ENCODE measurements at places on chromosomes 1 and 21.

GRCh38 chr1:3469849-3470649 lies 15.6 kb downstream of the ARHGEF16 start:
- no peak for DNase-seq

- no peak for DNase-seq
Observed at GRCh38 chr1:83619170-83619896, 379.6 kb downstream of the TTLL7 start.

DNA sequence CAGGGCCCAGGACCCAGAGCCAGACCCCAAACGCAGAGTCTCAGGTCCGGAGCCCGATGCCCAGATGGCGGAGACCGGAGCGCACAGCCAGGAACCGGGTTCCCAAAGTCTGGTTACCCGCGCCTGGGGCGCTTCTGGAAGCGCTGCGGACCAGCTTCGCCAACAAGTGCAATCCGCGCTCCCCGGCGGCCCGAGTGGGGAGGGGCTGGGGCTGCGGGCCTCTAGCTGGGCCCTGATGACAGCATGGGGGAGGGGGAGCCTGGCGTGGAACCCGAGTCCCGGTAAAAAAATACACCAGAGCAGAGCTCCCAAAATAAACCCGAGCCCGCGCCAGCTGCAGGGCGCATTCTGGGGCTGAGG lies 494 bp downstream of the NT5C1A start:
- DNase-seq, result no peak

DNA sequence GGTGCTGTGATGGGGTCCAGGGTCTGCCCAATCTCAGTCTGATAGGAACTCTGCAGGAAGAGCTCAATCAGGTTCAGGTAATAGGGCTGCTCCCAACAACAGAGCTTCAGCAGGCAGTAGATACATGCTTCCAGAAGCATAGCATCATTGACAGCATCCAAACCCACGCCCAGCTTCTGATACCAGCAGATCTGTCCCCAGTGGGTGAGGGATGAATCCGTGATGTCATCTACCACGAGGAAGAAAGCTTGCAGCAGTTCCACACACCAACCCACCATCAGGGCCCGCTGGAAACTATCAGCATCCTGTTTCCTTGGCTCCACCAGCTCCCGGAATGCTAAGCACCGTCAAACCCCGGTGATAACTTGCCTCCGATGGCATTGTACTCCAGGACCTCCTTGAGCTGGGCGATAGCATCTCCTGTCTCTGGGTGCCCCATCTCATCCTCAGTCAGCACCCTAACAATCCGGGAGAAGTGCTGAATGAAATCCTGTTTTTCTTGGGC lies 14.7 kb downstream of the NEK2 start:
- DNase-seq, result no peak

DNA sequence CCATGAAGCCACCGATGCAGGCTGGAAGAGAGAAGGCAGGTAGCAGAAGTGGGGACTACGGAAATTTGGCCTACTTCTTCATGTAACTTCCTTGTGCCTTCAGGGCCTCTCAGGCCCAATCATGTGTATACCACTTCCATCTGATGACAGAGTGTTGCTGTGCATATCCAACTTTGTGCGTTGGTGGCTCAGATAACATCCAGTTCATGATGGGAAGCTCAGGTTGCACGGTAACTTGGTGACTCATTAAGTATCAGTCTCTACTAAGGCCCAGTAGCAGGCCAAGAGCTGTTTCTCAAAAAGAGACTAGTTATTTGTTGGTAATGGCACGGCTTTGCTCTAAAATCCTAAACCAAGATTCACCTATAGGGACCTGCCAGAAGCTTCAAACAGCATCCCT lies 117.6 kb downstream of the LTN1 start:
- no peak for DNase-seq

DNA sequence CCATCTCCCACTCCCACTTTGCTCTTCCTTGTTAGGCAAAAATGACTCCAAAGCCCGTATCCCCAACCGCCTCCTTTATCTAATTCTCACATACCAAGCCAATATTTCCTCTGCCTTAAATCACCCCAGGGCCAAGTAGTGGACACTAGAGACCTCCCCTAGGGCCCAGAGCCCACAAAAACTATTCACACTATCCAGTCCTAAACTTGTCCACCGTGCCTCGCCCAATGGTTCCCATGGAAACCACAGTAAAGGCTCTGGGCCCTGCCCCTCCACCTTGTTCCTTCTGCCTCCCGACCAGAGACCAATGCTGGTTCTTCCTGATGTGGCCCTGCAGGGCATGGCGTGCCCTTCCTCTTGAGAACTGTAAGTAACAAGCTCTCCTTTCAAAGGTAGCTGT lies 11.8 kb downstream of the CFAP107 start:
- no peak for DNase-seq

GRCh38 chr1:212951126-212951946 lies 995 bp downstream of the VASH2 start:
- DNase-seq, result no peak

GRCh38 chr1:36880155-36881067 lies 153.9 kb downstream of the GRIK3 start:
- no peak for DNase-seq

DNA sequence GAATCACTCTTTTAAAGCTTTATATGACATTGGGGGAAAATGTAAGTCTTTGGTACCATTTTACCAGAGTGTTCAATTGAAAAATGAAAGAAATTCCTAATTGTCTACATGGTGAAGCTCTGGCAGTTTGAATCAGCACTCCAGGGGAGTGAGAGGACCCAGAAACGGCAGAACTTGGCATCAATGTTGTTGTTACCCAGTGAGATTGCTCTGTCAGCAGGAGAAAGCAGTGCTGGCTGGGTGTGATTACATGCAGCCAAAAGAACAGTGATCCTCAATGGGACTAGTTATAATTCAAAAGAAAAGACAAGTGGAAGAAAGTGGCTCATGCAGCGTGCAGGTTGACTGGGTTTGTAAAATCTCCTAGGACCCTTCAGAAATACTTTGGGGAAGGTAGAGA lies 206.4 kb downstream of the PTPRC start:
- DNase-seq, result no peak

- no peak for DNase-seq
Observed at GRCh38 chr1:230786385-230786753, 39.2 kb downstream of the CAPN9 start.

DNA sequence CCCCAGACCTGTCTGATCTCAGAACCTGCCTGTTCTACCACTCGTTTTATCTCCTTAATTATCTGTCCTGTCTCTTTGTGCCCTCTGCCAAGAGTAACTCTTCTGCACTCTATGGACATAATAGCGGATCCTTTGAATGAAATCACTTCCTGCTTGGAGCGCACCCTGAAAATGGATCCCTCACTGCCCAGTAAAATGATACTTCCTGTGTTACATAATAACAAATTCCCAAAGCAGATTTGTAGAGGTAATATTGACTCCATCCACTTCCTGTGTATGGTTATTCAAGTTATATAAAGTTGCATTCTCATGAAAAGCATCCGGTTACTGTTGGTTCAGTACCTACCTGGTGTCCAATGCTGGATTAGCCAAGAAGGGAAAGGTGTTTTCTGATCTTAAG lies 246.0 kb downstream of the TRABD2B start:
- DNase-seq, result no peak

DNA sequence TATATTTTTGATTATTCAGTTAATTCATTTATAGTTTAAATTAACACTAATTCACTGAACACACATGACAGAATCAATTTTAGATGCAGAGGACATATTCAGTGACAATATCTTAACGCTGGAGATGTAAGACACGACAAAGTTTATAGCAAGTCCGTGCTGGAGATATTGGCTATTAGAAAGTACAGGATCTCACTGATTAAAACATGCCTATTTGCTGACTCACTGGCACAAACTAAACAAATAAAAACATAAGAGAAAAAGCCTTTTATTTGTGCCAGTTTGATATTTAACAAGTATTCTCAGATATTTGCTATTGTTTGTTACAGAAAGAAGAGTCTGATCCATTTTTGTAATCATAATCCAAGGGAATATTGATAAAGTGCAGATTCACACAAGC lies 1122.9 kb upstream of the B3GALT2 start:
- no peak for DNase-seq

GRCh38 chr1:203663821-203664220 lies 37.2 kb downstream of the ATP2B4 start:
- no peak for DNase-seq

GRCh38 chr1:96674915-96675314 lies 46.7 kb upstream of the PTBP2 start:
- no peak for DNase-seq

GRCh38 chr1:30010506-30011106 lies 712.8 kb downstream of the MATN1 start:
- DNase-seq, result no peak

- no peak for DNase-seq
Observed at GRCh38 chr1:54248966-54249365, 49.0 kb downstream of the MRPL37 start.

DNA sequence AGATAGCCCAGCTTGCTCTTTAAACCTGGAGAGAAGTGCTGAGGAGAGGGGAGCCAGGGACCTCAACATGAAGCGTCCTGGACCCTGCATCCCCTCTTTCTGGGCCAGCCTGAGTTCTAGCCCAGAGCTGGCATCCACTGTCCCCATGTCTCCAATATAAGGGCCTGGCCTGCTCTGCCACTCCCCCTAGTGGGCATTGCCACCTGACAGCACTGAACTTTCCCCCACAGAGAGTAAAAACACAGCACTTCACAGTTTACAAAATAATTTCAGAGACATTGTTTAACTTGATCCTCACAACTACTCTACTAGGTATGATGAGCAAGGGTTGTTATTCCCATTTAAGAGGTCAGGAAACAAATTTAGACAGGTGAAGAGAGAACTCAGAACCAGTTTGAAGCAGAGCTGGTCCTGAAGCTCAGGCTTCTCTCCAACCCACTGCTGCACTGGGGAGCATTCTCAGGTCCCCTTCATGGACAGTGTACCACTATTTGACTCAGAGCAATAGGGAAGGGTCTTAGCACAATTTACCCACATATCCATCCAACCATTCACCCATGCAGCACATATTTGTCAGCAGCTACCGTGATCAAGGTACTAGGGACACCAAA lies 151.2 kb downstream of the DMRTA2 start:
- no peak for DNase-seq

DNA sequence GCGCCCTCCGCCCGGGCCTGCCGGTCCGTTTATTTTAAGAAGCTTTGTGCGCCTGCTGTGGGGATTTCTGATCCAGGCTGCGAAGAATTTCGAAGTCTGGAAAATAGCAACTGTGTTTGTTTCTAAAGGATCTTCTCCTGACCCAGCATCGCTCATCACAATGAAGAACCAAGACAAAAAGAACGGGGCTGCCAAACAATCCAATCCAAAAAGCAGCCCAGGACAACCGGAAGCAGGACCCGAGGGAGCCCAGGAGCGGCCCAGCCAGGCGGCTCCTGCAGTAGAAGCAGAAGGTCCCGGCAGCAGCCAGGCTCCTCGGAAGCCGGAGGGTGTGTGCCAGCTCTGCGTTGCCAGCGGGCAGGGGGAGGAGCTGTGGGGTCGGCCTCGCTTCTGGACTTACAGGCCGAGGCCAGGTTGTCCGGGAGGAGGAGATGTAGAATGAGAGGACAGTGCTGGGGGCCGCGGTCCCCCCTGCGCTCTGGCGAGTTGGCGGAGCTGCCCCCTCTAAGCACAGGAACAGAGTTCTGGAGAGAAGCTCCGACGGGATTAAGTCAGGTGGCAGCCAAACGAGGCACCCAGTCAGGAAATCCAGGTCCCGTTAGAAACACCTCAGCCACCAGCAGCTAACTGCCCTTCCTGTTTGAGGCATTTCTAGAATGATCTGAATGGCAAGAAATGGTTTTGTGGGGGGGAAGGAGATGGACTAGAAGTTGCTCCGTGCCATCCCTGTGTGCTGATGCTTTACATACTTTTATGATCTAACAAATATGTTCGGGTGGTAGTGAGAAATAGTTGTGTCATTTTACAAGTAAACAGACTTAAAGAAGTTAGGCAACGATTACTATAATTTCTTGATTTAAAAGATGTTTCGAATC lies 948 bp downstream of the TXLNA start:
- no peak for DNase-seq

DNA sequence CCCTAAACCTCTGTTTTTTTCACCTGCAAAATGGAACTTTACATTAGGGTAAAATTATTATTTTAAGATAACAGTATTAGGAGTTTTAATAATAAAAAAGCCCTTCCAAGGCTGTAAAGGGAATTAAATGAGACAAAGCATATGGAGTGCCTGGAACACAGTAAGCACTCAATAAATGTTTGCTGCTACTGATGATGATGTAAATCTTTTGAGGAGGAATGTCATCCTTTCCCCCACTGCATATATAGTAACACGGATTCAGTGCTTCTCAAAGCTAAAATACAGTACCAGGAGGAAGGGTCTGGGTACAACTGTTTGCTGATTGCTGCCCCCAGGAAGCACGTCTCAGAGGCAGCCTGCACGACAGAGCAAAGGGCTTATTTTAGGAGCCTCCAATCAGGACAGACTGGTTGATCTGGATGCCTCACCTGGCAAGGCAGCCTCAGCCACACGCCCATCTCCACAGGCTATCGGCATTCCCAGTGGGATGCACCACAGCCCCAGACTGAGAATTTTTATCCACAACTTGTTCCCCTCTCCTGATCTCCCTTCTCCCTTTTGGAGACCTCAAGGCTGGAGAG lies 64.4 kb downstream of the GADD45A start:
- DNase-seq, result no peak

GRCh38 chr1:114218361-114219171 lies 64.9 kb upstream of the SYT6 start:
- DNase-seq, result no peak

DNA sequence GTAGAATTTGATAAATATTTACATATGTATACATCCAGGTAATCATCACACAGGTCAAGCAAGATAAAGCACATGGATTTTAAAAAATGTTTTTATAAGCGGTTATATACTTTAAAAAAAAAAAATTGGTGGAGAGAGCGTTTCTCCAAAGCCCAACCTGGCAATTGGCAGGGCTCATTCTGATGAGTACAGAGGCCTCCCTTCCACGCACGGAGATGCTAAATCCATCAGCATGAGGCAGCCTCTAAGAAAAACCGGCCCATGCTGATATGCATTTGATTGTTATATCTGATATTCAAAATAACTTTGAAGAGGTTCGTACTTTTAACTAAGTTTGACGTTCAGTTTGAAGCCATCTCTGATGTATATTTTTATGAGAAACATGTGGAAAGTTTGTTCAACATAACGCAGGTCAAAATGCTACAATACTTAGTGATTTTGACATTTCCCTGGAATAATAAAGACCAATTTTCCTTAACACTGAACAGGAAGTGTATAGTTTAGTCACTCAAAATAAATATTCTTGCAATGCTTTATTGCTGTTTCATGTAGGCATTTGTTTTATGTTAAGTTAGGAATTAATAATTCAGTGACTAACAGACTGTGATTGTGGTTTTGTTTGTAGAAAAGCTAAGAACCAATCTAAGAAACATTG lies 151.7 kb downstream of the NR5A2 start:
- DNase-seq, result no peak
